ENCODE measurements at places on chromosomes 2 and 18.

DNA sequence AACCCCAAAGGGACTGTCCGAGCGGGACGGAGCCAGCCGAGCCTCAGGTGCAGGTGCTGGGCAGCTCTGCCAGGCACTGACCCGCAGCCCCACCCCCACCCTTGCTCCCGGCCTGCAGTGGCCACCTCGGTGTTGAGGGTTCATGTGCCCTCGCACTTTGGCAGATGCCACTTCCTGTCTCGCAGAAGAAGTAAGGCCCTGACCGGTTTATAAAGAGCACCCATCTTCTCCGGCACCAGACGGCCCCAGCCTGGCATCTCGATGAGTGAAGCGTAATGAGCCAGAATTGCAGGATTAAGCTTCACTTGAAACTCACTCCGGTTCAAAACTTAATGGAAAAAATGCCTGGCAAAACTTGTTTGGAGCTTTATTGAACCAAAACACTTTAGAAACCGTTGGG lies 10.9 kb upstream of the NFATC1 start:
- DNase-seq, result no peak

- no peak for DNase-seq
Measured at GRCh38 chr2:231245249-231246094, 47.0 kb downstream of the ARMC9 start.

DNA sequence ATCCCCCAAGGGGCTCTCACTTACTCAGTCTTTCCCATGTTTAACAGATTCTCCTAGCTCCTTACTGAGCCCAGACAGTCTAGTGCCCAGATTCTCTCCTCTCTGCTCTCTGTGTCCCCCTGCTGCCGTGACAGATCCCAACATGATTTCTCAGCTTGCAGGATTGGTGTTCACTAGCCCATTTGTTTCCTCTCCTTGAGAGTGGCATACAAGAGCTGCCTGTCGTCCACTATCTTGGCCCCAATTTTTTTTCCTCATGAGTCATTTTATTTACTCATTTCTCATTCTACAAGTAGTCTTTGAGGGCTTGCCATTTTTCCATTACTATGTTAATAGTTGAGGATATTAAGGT lies 199.9 kb upstream of the FN1 start:
- no peak for DNase-seq

GRCh38 chr2:168706806-168707205 lies 95.6 kb upstream of the NOSTRIN start:
- no peak for DNase-seq

GRCh38 chr2:49192036-49192435 lies 37.7 kb upstream of the FSHR start:
- no peak for DNase-seq

GRCh38 chr2:196653843-196654242 lies 14.3 kb downstream of the CCDC150 start:
- DNase-seq, result no peak

GRCh38 chr2:19973466-19973865 lies 16.4 kb downstream of the WDR35 start:
- no peak for DNase-seq

Measured in stimulated activated CD8-positive, alpha-beta memory T cell treated with anti-CD3 and anti-CD28 coated beads, Interleukin-4, amount 100 ng/mL, for 1 hour (primary cell).